Skin of body (tissue), 3 donors: ENCODE measurements at places on chromosomes 3 and 15. TPM values are rescaled to one million over a fixed set of nuclear protein-coding genes. Genes with fewer than 3 reads are reported as not detected.
A peak's percentile ranks its signal among the peaks of the same experiment; 100 is the strongest.

- DNase-seq: no peak
Observed at GRCh38 chr15:42736178-42736792, 643 bp downstream of the CDAN1 start.

Gene LRRN1
- total RNA-seq: 20.9 TPM

GRCh38 chr3:195032955-195033354 is 238.0 kb downstream of the XXYLT1 start:
- no peak for DNase-seq

DNA sequence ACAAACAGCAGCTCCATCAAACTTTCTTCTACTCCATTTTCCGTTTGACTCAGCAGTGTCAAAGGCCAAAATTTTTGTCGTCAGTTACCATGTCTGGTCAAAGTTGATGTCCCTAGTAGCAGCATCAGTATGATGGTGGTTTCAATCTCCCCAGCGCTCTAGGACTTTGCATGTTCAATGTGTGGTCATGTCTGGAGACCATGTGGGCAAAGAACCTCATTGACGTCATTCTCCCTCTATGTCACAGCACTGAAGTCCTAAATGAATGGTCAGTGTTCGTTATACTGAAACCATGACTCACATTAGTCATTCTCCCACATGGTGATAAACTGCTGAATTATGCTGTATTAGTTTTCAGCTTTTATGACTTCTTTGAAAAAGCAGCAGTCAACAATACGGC is 23.2 kb downstream of the SHC4 start:
- no peak for DNase-seq

DNA sequence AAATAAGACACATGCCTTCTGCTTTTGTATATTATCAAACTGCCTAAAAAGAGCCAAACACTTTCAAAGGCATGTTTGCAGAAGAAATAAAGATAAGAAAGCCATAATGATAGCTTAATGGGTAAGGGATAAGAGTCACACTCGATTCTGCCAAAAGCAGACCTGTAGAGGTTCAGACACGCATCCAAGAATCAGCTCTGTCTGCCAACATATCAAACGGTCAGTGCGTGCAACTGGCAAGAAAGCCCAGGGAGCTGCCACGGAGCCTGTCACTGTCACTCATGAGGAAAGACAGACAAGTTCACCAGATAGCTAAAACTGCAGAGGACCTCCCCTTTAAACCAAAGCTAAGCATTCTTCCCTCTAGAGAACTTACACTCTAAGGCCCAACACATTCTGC is 23.2 kb downstream of the DCP1A start:
- no peak for DNase-seq

DNA sequence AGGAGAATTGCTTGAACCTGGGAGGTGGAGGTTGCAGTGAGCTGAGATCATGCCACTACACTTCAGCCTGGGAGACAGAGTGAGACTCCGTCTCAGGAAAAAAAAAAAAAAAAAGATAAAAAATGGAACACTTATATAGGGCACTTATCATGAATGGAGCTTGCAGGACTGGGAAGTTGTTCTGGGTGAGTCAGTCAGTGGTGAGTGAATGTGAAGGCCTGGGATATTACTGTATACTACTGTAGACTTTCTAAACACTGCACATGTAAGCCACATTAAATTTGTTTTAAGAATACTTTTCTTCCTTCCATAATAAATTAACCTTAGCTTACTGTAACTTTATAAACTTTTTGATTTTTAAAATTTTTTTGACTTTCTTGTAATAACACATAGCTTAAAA is 59.8 kb downstream of the SFMBT1 start:
- DNase-seq: no peak

DNA sequence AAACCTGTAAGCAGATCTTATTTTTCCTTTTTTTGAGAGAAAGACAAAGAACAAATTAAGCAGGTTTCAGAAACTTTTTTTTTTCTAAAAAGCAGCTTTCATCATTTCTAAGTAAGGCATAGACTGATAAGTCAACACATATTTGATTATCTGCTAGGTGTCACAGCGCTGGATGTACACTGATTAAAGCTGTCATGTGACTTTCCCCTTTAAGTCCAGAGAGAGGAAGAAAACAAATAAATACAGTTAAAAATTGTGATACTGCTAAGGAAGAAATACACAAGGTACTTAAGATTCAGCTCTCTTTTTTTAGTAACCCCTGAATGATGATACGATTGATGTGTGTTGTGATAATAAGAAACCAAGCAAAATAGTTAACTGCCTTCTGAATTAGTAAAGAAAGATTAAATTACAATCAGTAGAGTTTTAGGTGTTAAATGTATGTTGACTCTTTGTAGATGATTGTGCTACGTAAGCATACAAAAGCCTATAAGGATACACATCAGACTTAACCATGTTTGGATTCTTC is 2.8 kb downstream of the GLCE start:
- no peak for DNase-seq

Gene ITPKA
- total RNA-seq: 0.39 TPM

Gene STAC
- total RNA-seq: 12.6 TPM

GRCh38 chr3:63351159-63352007 is 73.3 kb downstream of the SYNPR start:
- DNase-seq: peak; percentile 8

GRCh38 chr3:21551019-21551418 is 200.0 kb downstream of the ZNF385D start:
- DNase-seq: no peak

DNA sequence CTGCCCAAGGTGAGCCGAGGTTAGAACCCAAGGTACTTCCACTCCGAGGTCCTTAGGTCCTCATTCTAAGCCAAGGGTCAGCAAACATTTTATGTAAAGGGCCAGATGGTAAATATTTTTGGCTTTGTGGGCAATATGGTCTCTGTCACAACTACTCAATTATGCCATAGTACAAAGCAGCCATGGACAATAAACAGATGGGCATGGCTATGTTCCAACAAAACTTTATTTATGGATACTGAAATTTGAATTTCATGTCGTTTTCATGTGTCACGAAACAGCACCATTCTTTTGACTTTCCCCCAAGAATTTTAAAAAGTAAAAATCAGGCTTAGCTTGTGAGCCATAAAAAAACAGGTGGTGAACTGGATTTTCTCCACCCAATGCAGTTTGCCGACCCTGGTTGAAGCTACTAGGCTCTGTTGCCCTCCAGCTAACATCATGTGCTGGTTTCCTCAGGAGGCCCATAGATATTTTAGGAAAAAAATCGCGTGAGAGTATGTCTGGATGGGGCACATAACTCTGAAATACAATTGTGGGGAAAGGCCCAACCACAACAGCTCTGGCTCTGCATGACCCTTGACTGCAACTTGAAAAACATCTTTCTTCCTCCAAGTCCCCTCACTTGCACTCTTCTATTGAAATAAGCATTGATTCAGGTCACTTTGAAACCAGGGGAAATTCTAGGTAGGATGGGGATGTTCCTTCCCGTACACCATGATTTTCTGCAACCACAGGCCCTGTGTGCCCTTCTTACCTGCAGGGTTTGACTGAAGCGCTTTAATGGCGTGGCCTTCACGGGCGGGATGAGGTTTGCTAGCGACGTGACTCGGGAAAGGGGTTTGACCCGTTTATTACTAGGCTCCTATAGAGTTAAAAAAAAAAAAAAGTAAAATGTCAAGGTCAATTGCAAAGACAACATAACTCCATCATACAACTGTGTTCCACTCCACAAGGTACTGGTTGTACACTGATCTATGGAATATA is 28.5 kb downstream of the ARHGEF3 start:
- DNase-seq: no peak

Gene PRR23E
- not detected for total RNA-seq

Gene PRTG
- total RNA-seq: 1.5 TPM

Gene TIGIT
- total RNA-seq: 0.59 TPM

GRCh38 chr15:73922186-73923151 is 3.8 kb upstream of the LOXL1 start:
- DNase-seq: peak; percentile 37

DNA sequence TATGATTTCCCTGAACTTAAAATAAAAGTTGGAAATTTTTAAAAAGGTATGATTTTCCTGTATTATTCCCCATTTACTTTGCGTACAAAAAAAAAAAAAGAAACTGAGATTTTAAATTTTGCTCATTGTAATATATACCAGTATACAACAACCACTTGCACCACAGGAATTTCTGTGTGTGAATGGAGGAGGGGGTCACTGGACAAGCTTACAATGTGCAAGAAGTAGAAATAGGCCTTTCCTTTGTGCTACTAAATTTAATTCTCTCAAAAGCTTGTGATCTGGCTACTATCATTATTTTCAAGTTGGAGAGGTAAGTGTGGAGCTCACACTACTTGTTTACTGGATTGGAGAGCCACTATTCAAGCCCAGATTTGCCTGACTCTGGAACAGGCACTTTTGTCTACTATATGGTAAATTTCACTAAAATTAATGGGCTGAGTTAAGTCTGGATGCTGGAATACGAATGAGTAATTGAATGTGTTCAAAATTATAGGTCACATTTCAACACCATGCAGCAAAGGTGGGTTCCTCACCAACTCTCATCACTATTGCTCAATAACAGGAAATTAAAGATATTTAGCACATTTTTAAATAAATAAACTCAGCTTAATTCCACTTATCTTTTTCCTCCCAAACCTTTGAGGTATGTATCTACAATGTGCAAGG is 148.0 kb upstream of the MBNL1 start:
- no peak for DNase-seq

DNA sequence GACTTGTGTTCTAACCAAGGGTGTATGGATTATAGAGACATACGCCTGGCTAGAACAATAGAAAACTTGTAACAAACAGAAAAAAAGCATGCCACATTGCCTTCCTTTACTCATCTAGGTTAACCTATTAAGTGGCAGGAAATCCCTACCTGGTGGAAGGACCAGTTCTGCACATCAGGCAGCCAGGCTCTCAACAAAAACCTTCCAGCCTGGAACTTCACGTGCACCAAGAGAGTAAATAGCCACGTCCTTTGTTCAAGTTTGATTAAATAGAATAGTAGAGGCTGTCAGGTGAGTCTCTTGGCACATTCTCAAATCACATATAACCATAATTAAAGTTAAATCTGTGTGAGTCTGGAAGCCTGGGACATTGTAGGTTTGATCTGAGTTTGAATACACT is 85.0 kb upstream of the DPH6 start:
- no peak for DNase-seq

GRCh38 chr15:54829821-54830220 is 366.9 kb downstream of the RSL24D1 start:
- no peak for DNase-seq

Gene TMEM108
- 1.4 TPM for total RNA-seq

Gene UBA3
- total RNA-seq: 74.8 TPM

DNA sequence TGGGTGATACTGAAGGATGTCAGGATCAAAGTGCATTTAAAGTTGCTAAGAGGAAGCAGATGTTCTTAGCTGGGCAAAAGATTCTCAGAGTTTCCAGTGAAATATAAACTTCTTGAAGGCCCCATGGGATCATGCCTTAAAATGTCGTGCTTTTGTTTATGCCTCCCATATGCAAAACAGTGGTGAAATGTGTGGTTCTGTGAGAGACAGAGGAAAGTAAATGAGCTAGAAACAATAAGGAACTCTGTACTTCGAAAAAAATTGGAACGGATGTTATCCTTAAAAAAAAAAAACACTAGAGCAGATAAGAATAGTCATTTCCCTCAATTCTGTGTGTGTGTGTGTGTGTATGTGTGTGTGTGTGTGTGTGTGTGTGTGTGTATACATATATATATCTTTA is 497.0 kb upstream of the TBL1XR1 start:
- DNase-seq: peak; percentile 92

DNA sequence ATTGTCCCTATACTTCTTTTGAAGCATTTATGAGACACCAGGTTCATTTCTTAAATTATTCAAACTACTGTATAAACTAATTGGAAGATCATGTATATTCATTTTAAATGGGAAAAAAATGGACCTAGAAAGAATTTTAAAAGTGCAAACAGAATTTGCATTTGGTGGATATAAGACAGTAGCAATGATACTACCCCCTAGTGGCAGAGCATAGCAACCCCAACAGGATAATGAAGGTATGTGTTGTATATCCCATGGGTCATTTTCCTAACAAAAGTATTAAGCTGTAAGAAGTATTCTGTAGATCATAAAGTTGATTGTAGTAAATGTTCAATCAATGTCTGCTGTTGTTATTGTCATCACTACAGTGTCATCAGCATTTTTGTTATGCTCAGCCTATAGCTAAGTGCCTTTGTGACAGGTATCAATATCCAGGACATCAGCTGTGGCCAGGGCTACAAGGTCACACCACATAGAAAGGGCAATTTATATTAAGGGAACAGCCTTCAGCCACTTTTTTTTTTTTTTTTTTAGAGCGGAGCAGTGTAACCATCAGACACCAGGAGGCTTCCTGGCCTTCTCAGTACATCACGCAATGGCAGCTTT is 175.8 kb downstream of the FOXB1 start:
- DNase-seq: no peak

DNA sequence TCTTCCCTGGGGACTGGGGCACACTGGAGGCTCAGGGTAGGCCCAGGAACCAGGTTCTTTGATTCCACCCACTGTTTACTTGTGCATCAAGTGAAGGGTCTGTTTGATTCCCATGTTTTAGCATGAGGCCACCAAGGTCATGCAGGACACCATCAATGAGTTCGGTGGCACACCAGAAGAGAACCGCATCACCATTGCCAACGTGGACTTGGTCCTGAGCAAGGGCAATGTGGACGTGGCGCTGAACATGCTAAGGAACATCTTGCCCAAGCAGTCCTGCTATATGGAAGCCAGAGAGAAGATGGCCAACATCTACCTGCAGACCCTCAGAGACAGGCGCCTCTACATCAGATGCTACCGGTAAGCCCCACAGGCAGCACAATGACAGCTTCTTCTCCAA is 21.5 kb downstream of the TTC21A start:
- DNase-seq: no peak

GRCh38 chr3:123766193-123767008 is 117.7 kb downstream of the MYLK start:
- DNase-seq: no peak
